ENCODE measurements at places on chromosomes 6 and 20. TPM values are rescaled to one million over a fixed set of nuclear protein-coding genes. Genes with fewer than 3 reads are reported as not detected.

The PMEPA1 gene
- 46.7 TPM for polyA plus RNA-seq

The UBE3D gene
- 10.2 TPM for polyA plus RNA-seq

The NHLRC1 gene
- 2.4 TPM for polyA plus RNA-seq

DNA sequence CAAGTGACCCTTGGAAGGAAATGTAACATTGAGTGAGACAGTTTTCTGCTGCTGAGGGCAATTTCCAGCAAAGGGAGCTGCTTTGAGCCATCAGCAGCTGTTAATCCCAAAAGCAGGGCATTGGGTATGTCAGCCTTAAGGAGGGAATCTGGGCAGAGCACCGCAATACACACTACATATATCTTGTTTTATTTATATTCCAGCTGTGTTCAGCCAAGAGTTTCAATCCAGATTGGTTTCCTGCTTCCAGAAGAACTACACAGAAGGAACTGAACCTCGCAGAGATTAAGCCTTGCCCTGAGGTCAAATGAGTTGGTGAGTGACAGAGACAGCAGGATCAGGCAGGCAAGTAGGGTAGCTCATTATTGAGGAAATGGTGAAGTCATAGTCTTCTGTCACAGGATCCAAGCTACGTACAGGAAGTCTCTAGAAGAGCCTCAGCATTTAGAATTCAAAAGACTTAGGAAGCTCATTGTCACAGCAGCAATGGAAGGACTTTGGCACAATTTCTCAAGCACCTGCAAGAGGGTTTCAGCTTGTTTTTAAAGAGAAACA lies 109.9 kb upstream of the HEY2 start:
- DNase-seq, result no peak

DNA sequence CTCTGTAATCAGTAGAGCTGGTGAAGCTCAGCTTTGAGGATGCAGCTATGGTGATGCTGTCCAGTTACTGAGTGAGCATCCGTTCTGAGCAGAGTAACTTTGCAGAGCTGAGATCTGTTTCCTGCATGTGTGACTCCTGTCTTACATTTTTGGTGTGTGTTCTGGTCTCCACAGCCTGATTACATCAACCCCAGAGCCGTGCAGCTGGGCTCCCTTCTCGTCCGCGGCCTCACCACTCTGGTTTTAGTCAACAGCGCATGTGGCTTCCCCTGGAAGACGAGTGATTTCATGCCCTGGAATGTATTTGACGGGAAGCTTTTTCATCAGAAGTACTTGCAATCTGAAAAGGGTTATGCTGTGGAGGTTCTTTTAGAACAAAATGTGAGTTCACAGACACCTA lies 81.6 kb downstream of the FAM120B start:
- no peak for DNase-seq

DNA sequence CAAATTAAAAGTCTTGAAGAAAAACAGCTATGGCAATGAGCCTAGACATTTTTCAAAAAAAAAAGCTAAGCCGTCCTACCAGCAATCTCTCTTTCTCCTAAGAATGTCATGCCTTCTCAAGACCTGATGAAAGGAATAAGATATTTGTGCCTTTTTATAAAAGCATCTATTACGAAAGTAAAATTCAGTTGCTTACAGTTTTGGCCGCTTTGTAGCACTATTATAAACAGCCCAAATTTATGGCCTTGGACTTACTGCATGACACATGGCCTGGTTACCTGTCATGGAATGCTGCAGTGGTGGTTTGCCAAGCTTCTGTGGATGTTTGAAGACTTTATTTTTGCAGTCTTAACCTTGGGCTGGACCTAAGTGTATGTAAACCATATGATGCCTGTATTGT lies 22.2 kb upstream of the VAPB start:
- DNase-seq, result no peak

- DNase-seq, result no peak
These were observed 80.1 kb downstream of the GMDS start for GRCh38 chr6:2165286-2165685.

- no peak for DNase-seq
These were observed 33.8 kb downstream of the TBC1D7 start for GRCh38 chr6:13294499-13295069.

Measured in left renal pelvis (tissue), 4 donors.